ENCODE measurements at places on chromosomes 11 and 22.
A peak's percentile ranks its signal among the peaks of the same experiment; 100 is the strongest.

- no peak for DNase-seq
Observed at GRCh38 chr11:126965331-126965730, 35.2 kb downstream of the KIRREL3 start.

DNA sequence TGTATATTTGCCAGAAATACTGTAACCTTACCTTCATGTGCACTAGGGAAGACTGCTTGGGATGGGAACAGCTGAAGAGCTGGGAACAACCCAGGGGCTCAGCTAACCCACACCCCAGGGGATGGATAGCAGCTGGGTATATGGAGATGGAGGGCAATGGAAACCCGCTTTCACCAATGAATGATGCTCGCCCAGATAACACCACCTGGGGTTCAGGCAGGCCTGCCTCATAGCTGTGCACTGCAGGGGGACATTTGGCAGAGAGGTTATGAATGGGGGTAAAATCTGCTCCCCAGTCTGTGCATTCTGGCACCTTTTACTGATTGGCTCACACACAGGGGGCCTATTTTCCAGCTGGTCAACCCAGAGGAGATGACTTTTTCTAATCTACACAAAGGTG is 170.7 kb downstream of the CHST1 start:
- no peak for DNase-seq

DNA sequence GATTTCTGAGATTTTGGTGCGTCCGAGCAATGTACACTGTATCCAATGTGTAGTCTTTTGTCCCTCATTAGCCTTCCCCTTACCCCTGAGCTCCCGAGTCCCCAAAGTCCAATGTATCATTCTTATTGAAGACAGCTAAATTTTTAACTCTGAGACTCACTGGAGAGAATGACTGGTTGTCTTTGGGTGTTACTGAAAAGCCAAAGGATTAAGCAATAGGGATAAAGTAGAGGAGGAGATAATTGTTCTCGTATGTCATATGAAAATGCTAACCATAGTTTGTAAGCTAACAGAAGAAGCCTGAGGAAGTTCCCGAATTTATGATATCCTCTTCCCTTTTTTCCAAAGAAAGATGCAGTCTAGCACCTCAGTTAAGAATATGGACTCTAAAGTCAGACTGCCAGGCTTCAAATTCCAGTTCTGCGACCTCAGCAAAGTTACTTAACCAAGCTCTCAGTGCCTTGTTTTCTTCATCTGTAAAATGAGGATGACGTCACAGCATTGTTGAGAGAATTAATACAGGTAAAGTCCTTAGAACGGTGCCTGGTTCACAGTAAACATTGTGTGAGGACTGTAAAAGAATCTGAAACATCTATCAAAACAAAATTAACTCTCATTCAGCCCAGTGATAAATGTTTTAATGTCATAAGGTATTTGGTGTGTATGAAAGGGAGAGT is 1.6 kb upstream of the MSANTD2 start:
- no peak for DNase-seq

GRCh38 chr11:10663990-10664389 is 29.6 kb downstream of the IRAG1 start:
- no peak for DNase-seq

DNA sequence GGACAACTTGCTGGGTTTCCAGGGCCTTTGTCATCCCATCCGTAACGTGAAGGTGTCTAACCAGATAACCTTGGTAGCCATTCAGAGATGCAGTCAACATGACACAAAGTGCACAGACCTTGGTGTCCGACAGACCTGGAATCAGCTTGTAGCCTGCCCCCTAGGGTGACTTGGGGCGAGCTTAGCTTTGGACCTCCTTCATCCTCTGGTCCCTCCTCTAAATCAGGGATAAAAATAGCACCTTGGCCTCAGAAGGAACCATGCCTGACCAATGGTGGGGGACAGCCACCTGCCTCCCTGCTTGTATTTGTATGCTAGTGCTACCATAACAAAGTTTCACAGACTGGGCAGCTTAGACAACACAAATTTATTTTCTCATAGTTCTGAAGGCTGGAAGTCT is 3.7 kb downstream of the SNRPD3 start:
- no peak for DNase-seq

GRCh38 chr11:71542879-71543777 is 5.1 kb upstream of the KRTAP5-9 start:
- DNase-seq = peak; percentile 3

GRCh38 chr22:48137640-48138039 is 1375.2 kb downstream of the TBC1D22A start:
- DNase-seq = no peak

GRCh38 chr11:14852571-14853177 is 39.4 kb downstream of the CYP2R1 start:
- DNase-seq = no peak

GRCh38 chr22:44127356-44127755 is 53.4 kb upstream of the PARVG start:
- no peak for DNase-seq

- DNase-seq = peak; percentile 77
Observed at GRCh38 chr11:94130298-94131046, 1.8 kb downstream of the PANX1 start.

- DNase-seq = peak; percentile 80
Observed at GRCh38 chr22:47151490-47151889, 389.0 kb downstream of the TBC1D22A start.

GRCh38 chr11:69270941-69271340 is 23.0 kb upstream of the MYEOV start:
- DNase-seq = peak; percentile 41

- DNase-seq = no peak
Observed at GRCh38 chr11:18575361-18575760, 13.2 kb downstream of the UEVLD start.

- DNase-seq = no peak
Observed at GRCh38 chr22:32476281-32477195, 1.9 kb downstream of the FBXO7 start.

Data from M059J (cell line).